ENCODE measurements at places on chromosomes 5 and 9.

- DNase-seq, result no peak
These were observed 888 bp downstream of the RABGAP1 start for GRCh38 chr9:122941582-122942234.

DNA sequence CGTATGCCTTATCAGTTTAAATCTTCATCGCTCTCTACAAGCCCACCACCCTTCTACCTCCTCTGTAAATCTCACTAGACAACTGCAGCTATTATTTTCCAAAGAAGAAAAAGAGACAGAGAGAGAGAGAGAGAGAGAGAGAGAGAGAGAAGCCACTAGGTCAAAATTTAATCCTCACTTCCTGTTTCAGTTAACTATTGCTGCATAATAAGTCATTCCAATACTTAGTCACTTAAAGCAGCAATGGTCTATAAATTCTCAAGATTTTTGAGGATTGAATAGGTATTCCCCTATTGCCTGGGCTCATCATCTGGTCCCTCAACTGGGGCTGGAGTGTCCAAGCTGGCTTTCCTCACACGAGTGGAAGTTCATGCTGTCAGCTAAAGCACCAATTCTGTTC, 68.8 kb downstream of the ITGA1 start:
- no peak for DNase-seq

- DNase-seq, result no peak
These were observed 54.8 kb downstream of the SLC22A5 start for GRCh38 chr5:132424167-132424880.

DNA sequence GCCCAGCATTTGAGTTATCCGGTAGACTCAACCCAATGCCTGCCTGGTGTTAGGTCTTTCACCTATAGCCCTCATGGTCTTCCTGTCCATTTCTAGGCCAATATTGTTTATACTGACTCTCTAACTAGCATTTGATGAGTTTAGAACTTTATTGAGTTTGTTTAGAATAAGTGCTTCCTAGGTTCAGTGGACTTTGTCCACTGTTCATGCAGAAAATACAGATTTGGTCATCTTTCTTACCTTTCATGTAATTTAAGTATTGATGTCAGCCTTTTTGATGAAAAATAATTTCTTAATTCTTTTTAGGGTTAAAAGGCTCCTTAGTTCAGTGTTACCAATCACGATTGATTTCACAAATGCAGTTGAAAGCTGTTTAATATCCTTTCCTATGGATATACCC, 22.0 kb downstream of the CYSTM1 start:
- DNase-seq, result no peak

- no peak for DNase-seq
These were observed 103.5 kb downstream of the RNF180 start for GRCh38 chr5:64269164-64269563.

GRCh38 chr9:87464110-87464991, 33.3 kb upstream of the DAPK1 start:
- DNase-seq, result no peak

GRCh38 chr5:133898440-133898839, 70.0 kb downstream of the C5orf15 start:
- no peak for DNase-seq

GRCh38 chr9:87622923-87623322, 103.0 kb upstream of the CTSL start:
- no peak for DNase-seq

GRCh38 chr5:112573441-112573840, 154.4 kb upstream of the EPB41L4A start:
- no peak for DNase-seq

DNA sequence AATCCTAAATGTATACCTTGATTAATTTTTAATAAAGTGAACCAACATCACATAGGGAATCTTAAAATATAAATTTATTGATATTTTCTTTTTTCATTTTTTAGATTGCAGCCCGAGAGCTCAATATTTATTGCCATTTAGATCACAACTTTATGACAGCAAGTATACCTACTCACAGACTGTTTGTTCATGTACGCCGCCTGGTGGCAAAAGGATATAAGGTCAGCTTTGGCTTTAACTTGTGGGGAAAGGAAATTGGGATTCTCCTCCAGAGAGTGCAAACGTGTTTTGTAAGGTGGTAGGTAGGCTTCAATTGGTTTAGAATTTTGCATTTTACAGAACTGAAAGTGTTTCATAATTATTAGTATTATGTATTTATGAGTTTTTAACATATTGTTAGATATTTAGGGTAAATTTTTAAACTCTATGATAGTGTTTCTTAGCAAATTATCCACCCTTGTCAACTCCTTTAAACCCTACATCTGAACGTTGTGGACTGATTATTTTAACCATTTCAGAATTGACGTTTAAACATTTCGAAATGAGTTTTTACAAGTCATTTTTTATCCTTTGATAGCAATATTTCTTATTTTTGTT, 17.5 kb upstream of the DHFR start:
- DNase-seq, result peak; percentile 22

DNA sequence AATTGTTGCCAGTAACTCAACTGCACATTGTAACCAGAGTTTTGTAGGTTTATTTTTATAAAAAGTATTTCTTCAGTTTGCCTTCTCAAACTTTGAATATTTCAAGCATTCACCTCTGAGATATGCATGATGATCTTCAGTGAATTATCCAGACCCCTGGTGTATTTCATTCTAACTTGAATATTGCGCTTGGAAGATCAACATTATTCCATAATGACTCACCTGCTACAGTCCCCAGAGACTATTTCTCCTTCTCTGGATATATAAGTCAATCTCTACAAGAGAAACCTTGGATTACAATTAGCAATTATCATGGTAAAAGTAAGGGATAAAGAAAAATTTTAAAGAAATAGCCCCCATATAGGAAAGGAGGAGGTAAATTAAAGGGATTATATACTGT, 1041.0 kb downstream of the TLE1 start:
- no peak for DNase-seq

DNA sequence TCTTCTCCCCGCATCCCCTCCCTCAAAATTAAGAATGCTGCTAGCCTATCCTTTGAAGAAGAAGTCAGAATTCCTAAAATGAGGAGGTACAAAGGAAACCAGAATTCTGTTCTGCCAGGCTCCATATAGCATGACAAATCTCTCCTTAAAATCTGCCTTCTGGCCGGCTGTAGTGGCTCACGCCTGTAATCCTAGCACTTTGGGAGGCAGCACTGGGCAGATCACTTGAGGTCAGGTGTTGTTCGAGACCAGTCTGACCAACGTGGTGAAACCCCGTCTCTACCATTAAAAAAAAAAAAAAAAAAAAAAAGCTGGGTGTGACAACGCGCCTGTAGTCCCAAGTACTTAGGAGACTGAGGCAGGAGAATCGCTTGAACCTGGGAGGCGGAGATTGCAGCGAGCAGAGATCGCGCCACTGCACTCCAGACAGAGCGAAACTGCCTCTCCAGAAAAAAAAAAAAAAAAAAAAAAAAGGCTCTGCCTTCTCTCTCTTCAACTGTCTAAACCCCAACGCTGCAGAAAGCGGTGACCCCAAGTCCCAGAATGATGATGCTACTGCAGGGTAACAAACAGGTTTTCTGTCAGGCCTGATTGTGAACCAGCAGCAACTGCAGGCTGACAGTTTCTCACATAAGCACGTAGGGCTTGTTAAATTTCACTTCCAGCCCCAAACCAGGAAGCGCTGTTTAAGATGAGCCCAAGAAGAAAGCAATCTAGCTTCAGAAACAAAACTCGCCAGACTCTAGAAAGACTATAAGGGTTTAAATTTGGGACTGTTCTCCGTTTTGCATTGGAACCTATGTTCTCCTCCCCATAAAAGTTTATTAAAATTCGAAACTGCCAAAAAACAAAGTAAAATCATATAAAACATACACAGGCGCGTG, 963 bp upstream of the CAST start:
- DNase-seq, result no peak

- no peak for DNase-seq
These were observed 150.7 kb downstream of the DMRT2 start for GRCh38 chr9:1200847-1201251.

GRCh38 chr5:178940569-178941360, at the start of gene ZNF454:
Gene ZNF454, plus strand, starts transcription at chr5:178941198. Its CDS starts 1,594 bp downstream, at chr5:178942792.
- no peak for DNase-seq

- DNase-seq, result no peak
These were observed 258.3 kb downstream of the CWC27 start for GRCh38 chr5:65026816-65027548.

- no peak for DNase-seq
These were observed 56.7 kb upstream of the BASP1 start for GRCh38 chr5:17160756-17161040.

DNA sequence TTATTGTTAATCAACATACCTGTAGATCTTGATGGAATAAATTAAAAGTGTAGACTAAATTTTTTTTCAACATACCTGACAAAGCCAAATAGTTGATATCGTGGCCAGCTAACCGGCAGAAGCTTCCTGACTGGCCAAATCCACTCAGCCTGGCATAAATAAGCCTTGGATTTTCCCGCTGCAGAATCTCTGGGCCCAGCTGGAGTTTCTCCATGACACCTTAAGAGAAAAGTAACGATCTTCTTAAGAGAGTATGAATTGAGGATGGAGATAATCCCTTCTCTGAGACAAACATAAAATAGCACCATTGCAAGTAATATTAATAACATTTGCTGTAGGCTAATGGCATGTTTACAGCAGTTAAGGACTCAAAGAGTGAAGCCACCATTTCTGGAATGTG, 2.2 kb downstream of the AMACR start:
- DNase-seq, result no peak

GRCh38 chr5:101676646-101677045, 619.4 kb downstream of the SLCO4C1 start:
- DNase-seq, result no peak

DNA sequence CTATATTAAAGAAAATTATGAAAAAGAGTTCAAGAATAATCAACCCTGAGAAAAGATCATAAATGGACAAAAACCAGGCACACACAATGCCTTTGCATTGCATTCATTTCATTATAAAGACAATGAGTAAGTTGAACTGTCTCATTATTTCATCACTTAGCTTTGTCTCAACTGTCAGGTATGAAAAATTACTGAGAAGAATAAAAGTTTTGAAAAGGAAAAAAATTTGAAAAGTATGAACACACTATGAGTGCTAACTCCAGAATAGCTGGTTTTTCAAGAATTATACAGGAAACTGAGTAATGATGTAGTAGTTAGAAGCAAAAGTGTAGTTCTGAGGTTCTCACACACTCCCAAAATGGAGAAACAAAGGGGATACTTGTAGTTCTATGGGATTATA, 16.3 kb upstream of the ANXA1 start:
- no peak for DNase-seq

GRCh38 chr5:179485845-179486575, 64.3 kb upstream of the RUFY1 start:
- DNase-seq, result no peak

GRCh38 chr9:133742849-133743444, 4.8 kb upstream of the SARDH start:
- peak; percentile 61 for DNase-seq

GRCh38 chr5:36934740-36935356, 58.3 kb downstream of the NIPBL start:
- DNase-seq, result no peak

GRCh38 chr5:141734501-141735229, 52.6 kb upstream of the ARAP3 start:
- no peak for DNase-seq

- no peak for DNase-seq
These were observed 3.3 kb downstream of the SNAPC3 start for GRCh38 chr9:15426019-15426418.

- DNase-seq, result peak; percentile 51
These were observed 11.1 kb downstream of the REXO4 start for GRCh38 chr9:133406480-133407307.

- no peak for DNase-seq
These were observed 91.4 kb upstream of the RANBP6 start for GRCh38 chr9:6106711-6107339.

- no peak for DNase-seq
These were observed 524.2 kb downstream of the ACTL7B start for GRCh38 chr9:108331596-108331995.

- DNase-seq, result no peak
These were observed 83.7 kb upstream of the SLIT3 start for GRCh38 chr5:169384661-169385060.

- DNase-seq, result no peak
These were observed 43.6 kb upstream of the TRAF1 start for GRCh38 chr9:120970244-120970643.

GRCh38 chr9:9045572-9045971, 1246.0 kb upstream of the DMAC1 start:
- DNase-seq, result no peak

DNA sequence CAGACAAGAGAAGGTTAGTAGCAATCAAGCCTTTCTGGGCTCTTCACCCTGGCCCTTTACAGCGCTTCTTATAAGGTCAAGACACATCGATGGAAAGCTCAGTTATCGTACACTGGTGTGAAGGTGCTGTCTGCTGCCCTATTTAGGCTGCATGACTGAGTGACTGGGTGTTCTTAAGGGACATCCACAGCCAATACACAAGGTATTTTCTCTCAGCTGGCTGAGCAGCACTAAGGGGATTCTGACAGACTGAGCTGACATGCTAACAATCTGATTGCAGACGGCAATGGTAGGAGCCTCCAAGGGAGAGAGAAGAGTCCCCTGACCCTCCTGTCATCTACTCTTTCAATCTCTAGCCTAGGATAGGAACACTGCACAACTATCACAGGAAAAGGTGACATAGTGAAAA, 577.9 kb downstream of the ISL1 start:
- DNase-seq, result no peak

DNA sequence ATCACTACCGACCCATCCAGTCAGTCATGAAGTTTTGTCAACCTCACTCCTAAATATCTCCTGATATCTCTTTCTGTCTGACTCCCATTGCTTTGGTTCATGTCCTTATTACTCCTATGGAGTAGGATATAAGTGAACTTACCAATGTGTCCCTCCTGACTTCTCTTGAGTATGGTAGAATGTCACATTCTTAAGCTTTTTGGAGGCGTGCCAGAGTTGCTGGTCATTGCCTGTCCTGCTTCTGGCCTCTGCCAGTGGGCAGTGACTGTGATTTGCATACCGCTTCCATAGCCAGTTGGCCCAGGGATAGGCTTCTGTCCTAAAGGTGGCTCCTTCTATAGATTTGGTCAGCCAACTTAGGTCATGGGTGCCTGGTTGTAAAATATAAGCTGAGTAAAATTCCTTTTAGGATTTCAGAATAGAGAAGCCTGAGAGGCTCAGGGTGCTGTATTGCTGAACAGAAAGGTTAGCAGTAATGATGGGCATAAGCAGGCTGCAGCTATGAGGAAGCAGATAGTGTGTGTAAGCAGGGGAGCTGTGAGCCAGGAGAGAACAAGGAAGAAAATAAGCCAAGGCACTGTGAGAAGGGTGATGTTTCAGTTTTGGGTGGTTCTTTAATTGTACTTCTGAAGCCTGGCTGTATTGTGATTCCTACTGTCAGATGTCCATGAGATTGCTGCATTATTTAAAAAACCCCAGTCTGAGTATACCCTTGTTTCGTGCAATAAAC, 16.1 kb upstream of the MARCHF3 start:
- no peak for DNase-seq
